ENCODE measurements at places on chromosomes 16 and 17.

DNA sequence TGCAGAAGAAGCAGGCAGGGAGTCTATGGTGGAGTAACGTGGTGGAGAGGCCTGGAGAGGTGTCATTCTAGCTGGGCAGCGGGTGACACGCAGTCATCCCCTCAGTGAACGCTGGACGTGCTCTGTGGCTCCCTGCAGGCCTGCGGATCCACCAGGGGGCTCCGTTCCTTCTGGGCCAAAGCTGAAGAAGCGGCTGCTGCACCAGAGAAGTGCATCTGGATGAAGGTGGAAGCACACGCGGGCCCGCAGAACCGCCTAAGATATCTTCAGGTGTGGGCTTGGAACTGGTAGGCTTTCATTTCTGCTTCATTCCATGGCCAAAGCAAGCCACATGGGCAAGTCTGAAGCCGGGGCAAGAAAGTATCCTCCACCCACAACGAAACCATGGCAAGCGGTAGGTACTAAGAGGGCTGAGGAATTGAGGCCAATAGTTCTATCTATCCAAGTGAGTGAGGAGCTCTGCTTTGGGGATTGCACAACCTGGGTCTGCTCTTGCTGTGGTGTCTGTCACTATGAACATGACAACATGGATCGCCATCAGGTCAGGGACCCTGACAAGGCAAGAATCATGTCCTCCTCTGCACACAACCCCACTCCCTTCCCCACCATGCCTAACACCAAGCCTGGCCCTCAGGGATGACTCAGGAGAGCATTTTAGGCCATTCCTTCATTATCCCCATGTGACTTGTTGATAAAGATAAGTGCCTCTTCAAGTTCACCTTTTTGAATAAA is 78.9 kb upstream of the FBXO47 start:
- DNase-seq: no peak

DNA sequence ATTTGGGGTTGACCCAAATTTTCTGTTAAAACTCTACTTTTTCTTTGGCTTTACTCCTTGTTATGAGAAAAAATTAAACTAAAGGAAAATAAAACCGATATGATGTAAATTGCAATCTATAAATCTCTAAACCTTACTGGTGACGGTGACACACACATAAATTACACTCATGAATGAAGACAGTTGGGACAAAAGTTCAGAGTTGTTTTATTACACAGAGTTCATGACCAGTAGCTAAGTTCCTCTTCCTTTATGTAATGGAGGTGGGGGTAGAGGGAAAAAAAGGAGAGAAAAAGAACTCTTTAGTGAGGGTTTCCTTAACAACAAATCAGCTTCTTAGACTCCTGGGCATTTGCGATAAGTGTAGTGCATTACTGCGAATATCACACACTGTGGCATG is 220.7 kb downstream of the KCNJ2 start:
- DNase-seq: no peak

DNA sequence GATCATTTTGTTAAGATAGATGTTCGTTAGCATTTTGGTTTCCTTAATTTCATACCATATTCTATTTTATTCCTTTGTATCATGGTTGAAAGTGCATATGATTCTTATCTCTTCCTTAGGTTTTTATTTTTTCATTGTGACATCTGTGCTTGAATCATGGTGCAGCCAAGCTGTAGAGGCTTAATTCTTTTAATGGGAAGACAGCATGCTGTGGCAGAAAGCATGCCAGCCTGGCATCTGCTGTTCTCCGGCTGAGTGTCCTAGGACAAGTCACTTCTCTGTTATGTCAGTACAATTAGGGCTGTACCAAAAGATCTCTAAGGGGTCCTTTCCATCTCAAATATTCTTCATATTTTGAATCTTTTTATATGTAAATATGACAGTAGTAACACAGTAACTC is 68.5 kb upstream of the PMFBP1 start:
- DNase-seq: no peak

- no peak for DNase-seq
Observed at GRCh38 chr16:52193441-52193840, 353.5 kb downstream of the TOX3 start.

- no peak for DNase-seq
Observed at GRCh38 chr17:59746849-59747445, 39.5 kb downstream of the VMP1 start.

DNA sequence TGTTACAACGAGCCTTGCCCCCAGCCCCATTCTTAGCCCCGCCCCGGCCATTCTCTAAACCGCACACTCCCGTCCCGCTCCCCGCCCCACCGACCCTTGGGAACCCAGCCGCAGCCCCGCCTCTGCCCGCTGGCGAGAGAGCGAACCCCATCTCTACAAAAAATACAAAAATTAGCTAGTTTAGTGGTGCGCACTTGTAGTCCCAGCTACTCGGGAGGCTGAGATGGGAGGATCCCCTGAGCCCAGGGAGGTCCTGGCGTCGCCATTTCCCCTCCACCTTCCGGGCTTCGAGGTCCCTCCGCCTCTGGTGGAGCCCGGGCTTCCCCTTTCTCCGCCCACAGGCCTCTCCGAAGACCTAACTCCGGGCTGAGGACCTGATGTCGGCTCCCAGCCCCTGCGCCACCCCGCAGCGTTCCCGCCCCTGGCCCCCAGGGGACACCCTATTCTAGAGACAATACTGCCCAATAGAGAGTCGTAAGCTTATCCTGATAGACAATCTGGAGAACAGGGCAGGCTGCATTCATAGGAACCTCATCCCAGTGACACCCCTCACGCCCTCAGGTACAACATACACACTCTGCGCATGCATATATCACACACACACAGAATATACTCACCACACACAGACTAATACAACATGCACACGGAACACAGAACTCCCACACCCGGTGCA is 480 bp upstream of the PROCA1 start:
- peak; percentile 48 for DNase-seq

- no peak for DNase-seq
Observed at GRCh38 chr16:54107583-54108202, 178.9 kb downstream of the IRX3 start.

DNA sequence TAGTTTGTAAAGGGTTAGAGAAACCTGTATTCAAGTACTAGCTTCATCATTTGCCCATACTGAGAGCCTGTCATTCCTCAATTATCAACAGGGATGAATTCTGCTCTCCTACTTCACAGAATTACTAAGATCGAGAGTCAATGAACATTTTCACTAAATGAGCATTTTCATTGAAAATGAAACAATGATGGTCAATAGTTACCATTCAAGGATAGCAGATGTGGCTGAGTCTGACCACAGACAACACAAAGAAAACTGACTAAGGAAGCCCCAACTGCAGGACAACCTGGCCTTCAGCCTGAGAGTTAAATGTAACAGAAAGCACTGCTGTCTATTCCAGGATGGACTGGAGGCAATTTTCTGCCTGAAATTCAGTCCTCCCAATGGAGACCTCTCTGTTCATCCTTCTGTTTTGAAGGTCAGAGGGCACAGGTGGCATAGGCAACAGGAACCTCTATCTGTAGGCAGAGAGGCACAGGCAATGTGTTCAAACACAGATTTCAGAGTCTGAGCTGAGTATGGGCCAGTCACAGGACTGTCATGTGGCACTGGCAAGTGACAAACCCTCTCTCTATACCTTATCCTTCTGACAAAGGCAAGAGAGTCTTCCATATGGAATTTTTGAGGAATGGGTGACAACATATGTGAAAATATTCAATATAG is 19.5 kb downstream of the TRAF4 start:
- DNase-seq: no peak

DNA sequence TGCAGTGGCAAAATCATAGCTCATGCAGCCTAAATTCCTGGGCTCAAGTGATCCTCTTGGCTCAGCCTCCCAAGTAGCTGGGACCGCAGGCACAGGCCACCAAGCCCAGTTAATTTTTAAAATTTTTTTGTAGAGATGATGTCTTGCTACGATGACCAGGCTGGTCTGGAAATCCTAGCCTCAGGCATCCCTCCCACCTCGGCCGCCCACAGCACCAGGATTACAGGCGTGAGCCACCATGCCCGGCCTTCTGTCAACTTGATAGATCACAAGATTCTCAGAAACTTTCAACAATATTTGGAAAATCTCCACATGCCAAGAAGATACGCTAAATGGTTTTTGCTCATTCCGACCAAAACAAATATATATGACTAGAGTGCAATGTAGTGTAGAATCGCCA is 111.0 kb downstream of the ADCY9 start:
- no peak for DNase-seq

DNA sequence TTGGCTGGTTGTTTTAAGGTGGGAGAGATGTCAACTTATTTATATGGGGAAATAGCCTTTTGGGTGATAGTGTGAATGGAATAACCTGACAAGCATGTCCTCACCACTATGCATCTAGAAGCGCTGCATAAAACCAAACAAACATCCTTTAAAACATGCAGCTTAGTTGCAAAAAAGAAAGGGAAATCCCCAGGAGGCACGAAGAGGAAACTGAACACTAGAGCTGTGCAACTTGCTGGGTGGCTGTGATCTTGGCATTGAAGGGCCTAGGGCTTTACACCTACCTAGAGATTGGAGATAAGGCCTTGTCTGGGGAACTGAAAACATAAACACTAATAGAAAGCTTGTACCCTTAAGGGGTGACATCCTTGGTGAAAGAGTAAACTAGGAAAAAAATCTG is 7.3 kb downstream of the C16orf54 start:
- DNase-seq: peak; percentile 53

GRCh38 chr17:49549691-49550678 is 25.7 kb upstream of the NXPH3 start:
- DNase-seq: no peak

GRCh38 chr17:47287068-47287467 is 33.4 kb downstream of the ITGB3 start:
- DNase-seq: no peak

- no peak for DNase-seq
Observed at GRCh38 chr17:19239544-19239943, 2.4 kb downstream of the EPN2 start.

DNA sequence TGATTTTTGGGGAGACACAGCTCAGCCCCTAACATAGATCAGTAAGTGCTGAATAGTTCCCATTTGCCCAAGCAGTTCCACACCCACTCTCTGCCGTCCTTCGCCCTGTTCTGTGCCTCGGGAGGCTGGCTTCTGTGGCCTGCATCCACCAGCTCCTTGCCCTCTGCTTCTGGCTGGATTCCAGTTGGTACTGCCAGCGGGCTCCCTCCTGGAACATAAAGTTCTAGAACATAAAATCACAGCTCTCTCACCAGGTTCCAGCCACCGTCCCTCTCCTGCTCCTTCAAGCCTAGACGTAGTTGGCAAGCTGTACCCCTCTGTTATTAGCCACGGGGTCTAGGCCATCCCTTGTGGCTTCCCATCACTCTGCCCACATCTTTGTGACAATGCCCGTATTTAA is 3.9 kb upstream of the MRPS23 start:
- DNase-seq: no peak

- DNase-seq: no peak
Observed at GRCh38 chr16:56324406-56324805, 100.9 kb downstream of the AMFR start.

GRCh38 chr17:48612854-48613691 is 2.0 kb downstream of the HOXB8 start:
- peak; percentile 43 for DNase-seq

- DNase-seq: peak; percentile 71
Observed at GRCh38 chr17:1487939-1488825, 4.3 kb downstream of the MYO1C start.

DNA sequence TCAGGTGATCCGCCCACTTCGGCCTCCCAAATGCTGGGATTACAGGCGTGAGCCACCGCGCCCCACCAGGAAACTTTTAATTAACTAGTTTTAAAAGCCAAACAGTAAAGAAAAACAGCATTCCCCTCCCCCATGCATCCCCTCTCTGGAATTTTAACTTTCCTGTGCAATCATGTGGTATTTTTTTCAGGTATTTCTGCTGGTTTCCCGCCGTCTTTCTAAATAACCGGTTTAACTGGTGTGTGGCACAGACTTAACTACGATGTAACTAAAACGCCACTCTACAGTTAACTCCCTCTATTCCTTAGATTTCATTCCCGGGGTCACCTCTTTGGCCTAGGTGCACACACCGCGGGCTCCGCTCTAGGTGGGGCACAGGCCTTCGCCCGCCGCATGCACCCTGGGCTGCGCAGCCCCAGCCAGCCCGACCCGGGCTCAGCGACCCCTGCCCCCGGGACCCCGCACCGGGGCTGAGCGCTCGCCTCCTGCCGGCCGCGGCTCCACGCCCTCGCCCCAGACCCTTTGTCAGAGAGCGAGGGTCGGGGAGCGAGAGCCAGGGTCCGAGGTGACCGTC is 15.1 kb upstream of the UTP6 start:
- no peak for DNase-seq

- DNase-seq: no peak
Observed at GRCh38 chr16:49622421-49623402, 233.2 kb downstream of the ZNF423 start.

GRCh38 chr16:52408191-52408845 is 138.6 kb downstream of the TOX3 start:
- DNase-seq: no peak

- no peak for DNase-seq
Observed at GRCh38 chr17:33908363-33909064, 346.6 kb upstream of the CCL2 start.

DNA sequence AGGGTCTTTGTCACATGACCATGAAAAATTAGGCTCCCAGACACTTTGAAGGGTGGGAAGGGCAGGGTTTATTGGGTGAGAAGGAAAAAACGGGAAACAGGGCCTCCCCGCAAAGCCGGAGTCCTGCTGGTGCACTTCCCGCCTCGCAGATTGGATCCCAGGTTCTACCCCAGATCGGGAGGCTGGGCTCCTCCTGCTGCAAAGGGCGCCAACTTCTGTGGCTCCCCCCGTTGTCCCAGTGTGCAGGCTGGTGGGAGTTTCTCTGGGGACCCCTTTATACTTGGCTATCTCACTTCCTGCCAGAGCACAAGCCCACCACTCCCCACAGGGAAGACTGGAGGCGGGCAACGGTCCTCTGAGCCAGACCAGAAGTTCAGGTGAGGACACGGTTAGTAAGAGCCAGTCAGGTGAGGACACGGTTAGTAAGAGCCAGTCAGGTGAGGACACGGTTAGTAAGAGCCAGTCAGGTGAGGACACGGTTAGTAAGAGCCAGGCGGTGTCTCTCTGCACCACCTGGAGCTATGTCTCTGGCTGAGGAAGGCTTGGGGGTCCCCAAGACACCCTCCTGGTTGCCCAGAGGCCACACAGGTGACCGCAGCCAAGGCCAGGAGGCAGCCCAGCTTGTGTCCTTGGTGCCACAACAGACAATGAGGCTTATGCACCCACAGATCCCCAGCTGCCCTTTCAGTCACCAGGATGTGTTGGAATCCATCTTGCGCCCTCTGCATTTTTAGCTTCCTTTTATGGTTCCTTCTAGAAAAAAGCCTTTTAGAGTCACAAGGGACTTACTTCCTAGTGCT is 48.1 kb upstream of the CHMP6 start:
- no peak for DNase-seq

All from activated CD4-positive, alpha-beta T cell treated with anti-CD3 and anti-CD28 coated beads, Interleukin-2, amount 50 U/mL, for 1 hour (primary cell).